K562 (cell line): ENCODE measurements at places on chromosomes 11 and 22. TPM values are rescaled to one million over a fixed set of nuclear protein-coding genes. Genes with fewer than 3 reads are reported as not detected.
A peak's percentile ranks its signal among the peaks of the same experiment; 100 is the strongest.

POGLUT3 gene
- total RNA-seq, result 15.3 and 18.0 TPM in 2 replicates

CSRP3 gene
- total RNA-seq, result not detected in 2 replicates

ADM2 gene
- total RNA-seq, result 3.4 and 5.1 TPM in 2 replicates

C11orf65 gene
- total RNA-seq, result 0.81 and 1.1 TPM in 2 replicates

DDX25 gene
- not detected in 2 replicates for total RNA-seq

MAJIN gene
- total RNA-seq, result 0.24 TPM in 1 of 2 replicates, not detected in the other

CCDC89 gene
- not detected in 2 replicates for total RNA-seq

KCNJ4 gene
- total RNA-seq, result 0.13 and 0.55 TPM in 2 replicates

FXYD2 gene
- 0.29 TPM in 1 of 2 replicates, not detected in the other for total RNA-seq

NUP50 gene
- total RNA-seq, result 83.7 and 84.2 TPM in 2 replicates

- DNase-seq, result no peak
Observed at GRCh38 chr11:2432628-2433071, 11.7 kb downstream of the TRPM5 start.

DNA sequence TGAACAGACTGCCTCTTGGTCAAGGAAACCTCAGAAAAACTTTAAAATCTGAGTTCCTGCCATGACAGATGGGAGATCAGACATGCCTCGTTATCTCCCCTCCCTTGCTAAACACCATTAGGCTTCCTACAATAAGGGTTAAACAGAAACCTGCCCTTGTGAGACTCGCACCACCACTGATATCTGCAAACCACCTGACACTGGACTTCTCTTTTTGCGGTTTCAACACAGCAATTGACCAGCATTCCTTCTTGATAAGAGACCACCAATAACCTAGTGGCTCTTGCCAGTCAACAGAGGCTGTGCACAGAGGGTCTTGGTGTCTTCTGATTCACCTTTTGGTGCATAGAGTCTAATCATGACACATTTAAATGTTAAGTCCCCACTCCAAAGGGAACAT lies 4.4 kb downstream of the OR5M8 start:
- no peak for DNase-seq

GRCh38 chr11:9386086-9386485 lies 1.6 kb downstream of the IPO7 start:
- no peak for DNase-seq

DNA sequence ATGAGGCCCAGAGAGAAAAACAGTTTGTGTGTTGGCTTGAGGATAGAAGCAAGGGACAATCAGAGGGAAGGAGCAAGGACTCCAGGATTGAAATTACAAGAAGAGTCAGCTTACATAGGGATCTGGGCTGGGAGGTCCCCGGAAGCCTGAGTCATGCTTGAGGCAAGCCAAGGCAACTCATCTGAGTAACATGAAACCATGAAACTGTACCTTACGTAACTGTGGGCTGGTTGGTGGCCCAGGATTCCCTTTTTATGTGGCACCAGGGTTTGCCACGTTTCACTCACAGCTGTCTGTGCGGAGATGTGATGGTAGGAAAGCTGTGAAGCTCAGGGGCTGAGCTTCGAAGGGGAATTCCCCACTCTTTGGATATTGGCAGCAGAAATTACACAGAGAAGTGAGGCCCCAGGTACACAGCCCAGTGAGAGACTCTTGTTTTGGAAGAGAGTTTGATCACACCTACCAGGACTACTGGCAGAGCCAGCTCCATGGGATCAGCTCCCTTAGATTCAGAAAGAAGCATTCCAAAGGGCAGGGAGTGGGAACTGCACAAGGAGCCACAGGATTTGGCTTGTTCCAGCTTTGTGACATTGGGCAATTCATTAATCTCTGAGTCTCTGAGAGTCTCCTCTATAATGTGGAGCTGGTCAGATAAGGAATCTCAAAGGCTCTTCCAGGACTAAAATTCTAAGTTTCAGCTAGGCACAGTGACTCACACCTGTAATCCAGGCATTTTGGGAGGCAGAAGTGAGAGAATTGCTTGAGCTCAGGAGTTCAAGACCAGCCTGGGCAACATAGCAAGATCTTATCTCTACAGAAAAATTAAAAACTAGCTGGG lies 7.8 kb downstream of the SLC5A1 start:
- no peak for DNase-seq

GRCh38 chr11:81888391-81888790 lies 845.3 kb downstream of the FAM181B start:
- DNase-seq, result no peak

- no peak for DNase-seq
Observed at GRCh38 chr11:101881586-101881985, 33.2 kb upstream of the CEP126 start.

GRCh38 chr11:32388871-32389770 lies 46.2 kb downstream of the WT1 start:
- no peak for DNase-seq

DNA sequence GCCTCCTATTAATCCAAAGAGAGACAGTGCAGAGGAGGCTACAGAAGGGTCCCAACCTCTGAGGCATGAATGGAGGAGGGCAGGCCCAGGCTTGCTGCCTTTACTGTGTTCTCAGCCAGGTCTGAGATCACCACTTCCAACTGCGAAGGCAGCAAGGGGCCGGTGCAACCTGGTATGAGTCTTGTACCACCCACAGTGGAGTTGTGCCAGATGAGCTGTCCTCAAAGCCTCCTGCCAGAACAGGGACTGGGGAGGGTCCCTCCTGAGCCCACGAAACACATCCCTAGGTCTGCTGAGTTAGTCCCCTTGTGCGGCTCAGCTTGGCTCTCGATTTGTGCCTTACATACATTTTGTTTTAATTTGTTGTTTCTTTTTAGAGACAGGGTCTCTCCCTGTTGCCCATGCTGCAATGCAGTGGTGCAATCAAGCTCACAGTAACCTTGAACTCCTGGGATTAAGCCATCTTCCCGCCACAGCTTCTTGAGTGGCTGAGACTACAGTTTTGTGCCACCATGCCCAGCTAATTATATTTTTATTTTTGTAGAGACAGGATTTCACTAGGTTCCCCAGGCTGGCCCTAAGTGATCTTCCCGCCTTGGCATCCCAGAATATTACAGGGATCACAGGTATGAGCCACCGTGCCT lies 9.3 kb downstream of the MIF start:
- no peak for DNase-seq

DNA sequence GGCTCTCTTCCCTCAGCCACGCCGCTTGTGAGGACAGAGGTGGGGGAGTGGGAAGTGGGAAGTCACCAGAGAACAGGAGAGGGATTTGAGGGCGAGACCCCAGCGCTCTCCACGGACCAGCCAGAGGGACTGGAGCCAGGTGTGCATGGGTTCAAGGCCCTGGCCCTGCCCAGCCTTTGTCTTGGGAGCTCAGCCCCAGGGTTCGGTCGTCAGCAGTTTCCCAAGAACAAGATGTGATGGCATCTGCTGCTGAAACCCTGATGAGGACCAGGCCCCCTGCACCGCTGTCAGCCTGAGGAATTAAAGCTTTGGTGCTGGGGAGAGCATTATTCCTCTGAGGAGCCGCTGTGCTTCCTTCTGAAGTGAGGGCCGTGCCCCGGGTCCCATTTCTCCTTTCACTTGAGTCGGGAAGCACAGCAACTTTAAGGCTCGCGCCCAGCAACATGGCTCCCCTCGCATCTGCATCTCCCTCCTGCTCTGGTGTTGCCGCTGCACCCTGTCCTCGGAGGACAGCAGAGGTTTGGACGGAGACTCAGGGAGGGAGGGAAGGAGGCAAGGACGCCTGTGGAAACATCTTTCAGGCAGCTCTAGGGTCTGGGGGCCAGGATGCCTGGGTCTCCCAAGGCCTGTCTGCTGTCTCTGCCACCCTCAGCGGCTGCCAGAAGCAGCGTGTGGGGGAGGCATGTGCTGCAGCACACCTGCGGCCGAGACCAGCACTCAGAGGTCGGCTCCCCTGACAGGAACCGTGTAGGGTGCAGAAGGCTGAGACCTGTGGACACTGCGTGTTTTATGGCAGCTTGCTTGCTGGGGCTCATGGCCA lies 3.8 kb downstream of the IFITM5 start:
- DNase-seq, result no peak

DNA sequence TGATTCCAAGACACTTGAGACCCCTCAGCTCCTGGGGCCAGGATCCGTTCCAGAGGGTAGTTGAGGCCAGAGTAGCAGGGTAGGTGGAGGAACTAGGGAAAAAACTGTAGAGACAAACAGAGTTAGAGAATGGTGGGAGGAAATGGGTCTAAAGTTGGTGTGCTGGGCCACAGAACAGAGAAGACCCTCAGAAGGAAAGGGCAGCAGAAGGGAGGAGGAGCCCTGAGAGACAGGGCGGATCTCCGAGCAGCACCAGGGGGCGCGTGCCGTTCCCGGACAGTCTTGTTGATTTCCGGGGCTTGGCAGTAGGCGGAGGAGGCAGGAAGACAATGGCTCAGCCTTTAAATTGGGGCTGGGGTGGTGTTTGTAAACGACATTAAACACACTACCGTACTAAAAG lies 2.4 kb upstream of the CECR2 start:
- DNase-seq, result peak; percentile 74

- DNase-seq, result no peak
Observed at GRCh38 chr11:113603277-113604059, 102.6 kb downstream of the TMPRSS5 start.

DNA sequence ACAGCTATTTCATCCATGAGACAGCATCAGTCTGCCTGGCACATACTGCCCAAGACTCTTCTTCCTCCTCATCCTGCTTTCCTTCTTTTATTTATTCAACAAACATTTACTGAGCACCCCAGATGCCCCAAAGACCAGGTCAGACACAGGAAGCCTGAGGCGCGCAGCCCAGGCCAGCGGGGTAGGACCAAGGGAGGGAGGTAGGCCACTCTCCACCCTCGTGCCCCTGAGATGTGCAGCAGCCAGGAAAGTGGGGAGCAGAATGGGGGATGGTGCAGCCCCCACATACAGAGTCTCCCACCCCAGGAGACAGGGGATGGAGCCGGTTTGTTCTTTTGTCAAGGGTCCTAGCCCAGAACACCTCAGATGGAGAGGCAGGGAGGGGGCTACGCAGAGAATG lies 4.2 kb upstream of the IL2RB start:
- DNase-seq, result no peak

DNA sequence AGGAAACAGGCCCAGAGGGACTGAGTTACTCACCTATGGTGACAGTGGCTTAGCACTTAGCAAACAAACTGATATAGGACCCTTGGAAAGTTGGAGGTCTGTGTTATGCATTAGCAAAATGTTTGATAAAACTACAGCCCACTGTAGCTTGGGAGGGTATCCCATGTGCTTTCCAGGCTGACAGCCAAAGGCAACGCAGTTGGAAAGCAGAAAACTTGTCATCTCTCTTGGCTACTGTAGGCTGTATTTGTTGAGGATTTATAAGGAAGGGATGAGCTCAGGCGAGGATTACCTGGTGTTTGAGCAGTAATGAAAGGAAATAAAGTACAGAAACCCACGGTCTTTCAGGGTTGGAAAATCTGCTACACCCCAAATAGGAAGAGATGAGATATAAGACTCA lies 23.8 kb downstream of the SDHAF2 start:
- no peak for DNase-seq

GRCh38 chr22:30906946-30907345 lies 61.6 kb downstream of the MORC2 start:
- DNase-seq, result peak; percentile 2

GRCh38 chr11:128195057-128195751 lies 392.2 kb downstream of the ETS1 start:
- DNase-seq, result no peak

GRCh38 chr22:23470811-23471389 lies 109.2 kb downstream of the IGLL1 start:
- DNase-seq, result no peak

GRCh38 chr22:48919187-48919590 lies 908.5 kb downstream of the BRD1 start:
- no peak for DNase-seq
